ENCODE measurements at places on chromosomes 13 and 19.

DNA sequence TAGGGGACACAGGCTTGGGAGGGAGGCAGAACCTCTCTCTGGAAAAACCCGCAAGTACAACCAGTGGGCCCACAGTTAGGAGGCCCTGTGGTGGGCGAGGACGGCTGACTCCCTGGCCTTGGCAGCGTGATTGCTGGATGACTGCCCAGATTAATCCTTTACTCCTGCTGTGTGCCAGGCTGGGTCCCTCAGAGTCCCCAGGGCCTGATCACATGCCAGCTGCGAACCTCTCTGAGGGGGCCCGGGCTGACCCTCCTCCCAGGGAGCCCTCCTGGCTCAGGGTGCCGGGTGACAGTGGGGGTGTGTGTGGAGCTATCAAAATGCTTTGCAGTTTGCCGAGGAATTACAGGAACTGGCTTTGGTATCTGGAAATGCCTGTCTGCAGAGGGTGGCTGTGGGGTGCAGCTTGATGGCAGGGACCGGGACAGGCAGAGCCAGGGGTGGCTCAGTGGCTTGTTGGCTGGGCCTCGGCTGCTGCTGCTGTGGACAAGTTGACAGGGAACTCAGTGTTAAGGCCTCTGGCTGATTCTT is 48.9 kb downstream of the DNM2 start:
- H3K36me3 ChIP-seq: peaks cover 75% of the 10 kb centered on the region
- no peak for DNase-seq
- H3K4me3 ChIP-seq: no peak overlapping the region
- no peaks in the 10 kb centered on the region for H3K4me1 ChIP-seq
- no peaks in the 10 kb centered on the region for H3K27me3 ChIP-seq

DNA sequence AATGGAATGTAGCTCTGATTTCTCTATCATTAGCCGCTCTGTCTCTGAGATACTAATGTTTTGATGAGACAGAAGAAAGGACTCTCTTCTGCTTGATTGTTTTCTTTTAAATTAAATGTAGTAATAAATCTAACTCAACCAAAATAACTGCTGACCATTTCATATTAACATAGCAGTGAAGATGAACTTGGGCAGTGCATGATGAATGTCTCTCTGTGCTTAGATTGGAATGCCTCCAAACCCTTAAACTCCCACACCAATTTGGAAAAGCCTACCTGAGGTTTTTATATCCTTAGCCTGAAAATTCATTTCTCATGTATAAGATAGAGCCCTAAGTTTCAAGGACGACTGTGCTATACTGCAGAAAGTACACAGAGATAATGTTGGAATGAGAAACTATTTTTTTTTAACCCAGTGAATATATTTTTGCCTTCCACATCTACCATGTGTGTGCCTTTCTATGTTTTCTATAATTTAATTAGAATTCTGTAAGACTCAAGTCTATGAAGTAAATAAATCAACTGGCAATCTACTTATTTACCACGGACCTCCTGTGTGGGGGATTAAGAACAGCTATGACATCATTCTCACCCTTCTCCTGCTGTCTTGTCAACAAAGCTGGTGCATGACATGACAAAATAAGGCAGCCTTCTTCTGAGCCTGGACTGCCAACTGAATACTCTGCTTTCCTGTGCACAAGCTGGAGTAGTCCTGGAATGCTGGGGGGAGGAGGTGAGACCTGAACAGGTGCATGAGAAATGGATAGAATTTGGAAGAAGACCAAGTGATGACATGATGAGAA is 155.5 kb downstream of the FGF9 start:
- H3K27ac ChIP-seq: no peak overlapping the region
- peaks cover 3% of the 10 kb centered on the region for H3K27me3 ChIP-seq
- H3K4me1 ChIP-seq: no peaks in the 10 kb centered on the region
- H3K4me3 ChIP-seq: no peak overlapping the region
- DNase-seq: no peak

- peaks cover 7% of the 10 kb centered on the region for H3K4me1 ChIP-seq
- H3K27ac ChIP-seq: no peak overlapping the region
- H3K27me3 ChIP-seq: peaks cover 3% of the 10 kb centered on the region
- DNase-seq: no peak
- H3K36me3 ChIP-seq: no peaks in the 10 kb centered on the region
Measured at GRCh38 chr13:97111756-97112155, 110.4 kb upstream of the MBNL2 start.

GRCh38 chr13:98652721-98653462 is 76.0 kb upstream of the STK24 start:
- H3K27me3 ChIP-seq: peaks cover 10% of the 10 kb centered on the region
- 0 out of 2 replicates have a peak, but pooled peaks cover 2% of the 10 kb centered on the region for H3K4me1 ChIP-seq
- no peak overlapping the region for H3K27ac ChIP-seq
- H3K4me3 ChIP-seq: no peak overlapping the region

GRCh38 chr19:1240925-1241324 is 626 bp upstream of the ATP5F1D start:
- no peak for DNase-seq
- H3K36me3 ChIP-seq: peaks cover 15% of the 10 kb centered on the region
- peaks cover 6% of the 10 kb centered on the region for H3K27me3 ChIP-seq
- peak overlapping the region; percentile 68 for H3K27ac ChIP-seq
- H3K4me3 ChIP-seq: peak overlapping the region; percentile 99

Measured in DND-41 (cell line).